ENCODE measurements at places on chromosomes 6 and 20. TPM values are rescaled to one million over a fixed set of nuclear protein-coding genes. Genes with fewer than 3 reads are reported as not detected.

The HLA-DRB1 gene
- total RNA-seq, result 5.1 TPM

GRCh38 chr6:28943557-28944411, 20.0 kb upstream of the TRIM27 start:
- peaks cover 8% of the 10 kb centered on the region for H3K36me3 ChIP-seq
- peak overlapping the region; percentile 90 for H3K27ac ChIP-seq
- DNase-seq, result peak; percentile 78
- H3K27me3 ChIP-seq, result peaks cover 22% of the 10 kb centered on the region
- H3K4me3 ChIP-seq, result peak overlapping the region; percentile 79
- peaks cover 45% of the 10 kb centered on the region for H3K4me1 ChIP-seq

DNA sequence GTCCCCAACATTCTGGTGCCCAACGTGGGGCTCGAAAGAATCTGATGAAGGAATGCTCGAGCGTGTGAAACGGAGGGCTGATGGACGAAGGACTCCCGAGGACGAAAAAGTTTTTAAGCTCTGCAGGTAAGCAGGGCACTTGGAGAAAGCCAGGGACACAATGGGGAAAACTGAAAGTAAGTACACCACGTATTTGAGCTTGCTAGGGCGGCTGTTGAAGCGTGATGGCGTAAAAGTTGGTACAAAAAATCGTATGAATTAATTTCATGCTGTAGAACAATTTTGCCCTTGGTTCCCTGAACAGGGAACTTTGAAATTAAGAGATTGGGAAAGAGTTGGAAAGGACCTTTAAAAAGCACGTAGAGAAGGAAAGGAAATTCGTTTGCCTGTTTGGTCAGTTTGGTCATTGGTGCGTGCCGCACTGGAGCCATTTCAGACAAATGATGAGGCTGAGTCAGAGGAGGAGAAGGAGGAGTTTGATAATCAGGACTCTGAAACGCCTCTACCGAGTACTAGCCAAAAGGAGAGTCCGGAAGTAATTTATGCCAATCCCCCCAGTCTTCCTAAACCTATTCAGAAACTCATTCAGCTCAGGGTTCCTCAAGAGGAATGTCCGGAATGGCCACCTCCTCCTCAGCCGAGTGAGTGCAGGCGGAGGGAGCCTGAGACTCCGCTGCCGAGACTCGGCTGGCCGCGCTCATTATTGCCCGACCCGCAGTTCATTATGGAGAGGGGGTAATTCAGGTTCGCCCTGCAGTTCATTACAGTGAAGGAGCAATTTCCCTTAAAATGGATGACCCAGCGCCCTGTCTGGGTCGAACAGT, 59.2 kb upstream of the PRSS16 start:
- peak overlapping the region; percentile 84 for H3K4me3 ChIP-seq
- no peaks in the 10 kb centered on the region for H3K27me3 ChIP-seq
- peak; percentile 38 for DNase-seq
- peaks cover 7% of the 10 kb centered on the region for H3K4me1 ChIP-seq
- H3K36me3 ChIP-seq, result no peaks in the 10 kb centered on the region
- H3K27ac ChIP-seq, result peak overlapping the region; percentile 62

DNA sequence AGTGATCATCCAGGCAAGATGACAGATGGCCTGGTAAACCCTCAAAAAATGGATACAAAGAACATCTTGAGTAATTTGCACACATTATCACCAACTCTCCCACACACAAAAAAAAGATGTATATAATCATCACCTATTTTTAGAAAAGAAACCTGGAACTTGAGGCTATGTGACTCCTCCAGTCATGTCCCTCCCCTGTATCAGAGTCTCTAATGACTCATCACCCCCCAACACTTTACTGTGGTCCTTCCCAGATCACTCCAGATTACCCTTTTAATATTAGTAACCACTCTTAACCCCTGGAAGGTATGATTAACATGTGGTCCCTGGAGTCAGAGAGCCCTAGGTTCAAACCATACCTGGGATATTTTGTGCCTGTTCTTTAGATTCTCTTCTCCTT, 144.8 kb downstream of the ZNF217 start:
- peaks cover 17% of the 10 kb centered on the region for H3K36me3 ChIP-seq
- H3K4me3 ChIP-seq, result no peak overlapping the region
- H3K27me3 ChIP-seq, result no peaks in the 10 kb centered on the region
- no peak overlapping the region for H3K27ac ChIP-seq
- no peak for DNase-seq

- no peaks in the 10 kb centered on the region for H3K27me3 ChIP-seq
- H3K4me3 ChIP-seq, result no peak overlapping the region
- no peak for DNase-seq
- H3K36me3 ChIP-seq, result no peaks in the 10 kb centered on the region
- no peak overlapping the region for H3K27ac ChIP-seq
Observed at GRCh38 chr6:14717307-14717706, 528.6 kb upstream of the JARID2 start.

DNA sequence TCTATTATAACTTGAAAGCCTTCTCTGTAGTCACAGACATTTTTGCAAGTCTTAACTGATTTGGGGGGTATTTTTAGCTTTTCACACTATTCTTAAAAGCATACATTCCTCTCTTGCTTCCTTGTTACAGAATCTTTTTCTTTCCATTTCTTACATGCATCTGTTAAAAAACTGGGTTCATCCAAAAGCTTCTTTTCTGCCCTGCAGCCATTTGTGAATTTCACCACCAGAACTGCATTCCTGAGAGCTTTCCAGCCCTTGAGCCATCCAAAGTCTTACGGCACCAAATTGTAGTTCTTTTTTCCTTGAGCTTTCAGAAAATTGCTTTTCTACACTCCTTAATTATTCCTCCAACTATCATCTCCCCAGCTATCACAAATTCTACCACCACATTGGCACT, 19.7 kb upstream of the GSTA4 start:
- H3K27ac ChIP-seq, result no peak overlapping the region
- DNase-seq, result no peak
- peaks cover 3% of the 10 kb centered on the region for H3K36me3 ChIP-seq

- DNase-seq, result no peak
- peak overlapping the region; percentile 94 for H3K27ac ChIP-seq
- peaks cover 25% of the 10 kb centered on the region for H3K4me1 ChIP-seq
- no peaks in the 10 kb centered on the region for H3K27me3 ChIP-seq
- H3K4me3 ChIP-seq, result no peak overlapping the region
Observed at GRCh38 chr20:58633161-58634053, 17.7 kb upstream of the STX16 start.

GRCh38 chr6:131586543-131586942, 13.5 kb downstream of the ARG1 start:
- no peaks in the 10 kb centered on the region for H3K27me3 ChIP-seq
- no peaks in the 10 kb centered on the region for H3K4me1 ChIP-seq

GRCh38 chr6:170524172-170524502, 29.0 kb downstream of the PSMB1 start:
- H3K4me3 ChIP-seq, result no peak overlapping the region
- H3K4me1 ChIP-seq, result peaks cover 7% of the 10 kb centered on the region
- DNase-seq, result no peak

- H3K27ac ChIP-seq, result no peak overlapping the region
- no peak overlapping the region for H3K4me3 ChIP-seq
- no peaks in the 10 kb centered on the region for H3K36me3 ChIP-seq
- peaks cover 45% of the 10 kb centered on the region for H3K27me3 ChIP-seq
- H3K4me1 ChIP-seq, result no peaks in the 10 kb centered on the region
- DNase-seq, result peak; percentile 63
Observed at GRCh38 chr20:49384437-49385434, 97.7 kb downstream of the KCNB1 start.

The FOXA2 gene
- total RNA-seq, result not detected

DNA sequence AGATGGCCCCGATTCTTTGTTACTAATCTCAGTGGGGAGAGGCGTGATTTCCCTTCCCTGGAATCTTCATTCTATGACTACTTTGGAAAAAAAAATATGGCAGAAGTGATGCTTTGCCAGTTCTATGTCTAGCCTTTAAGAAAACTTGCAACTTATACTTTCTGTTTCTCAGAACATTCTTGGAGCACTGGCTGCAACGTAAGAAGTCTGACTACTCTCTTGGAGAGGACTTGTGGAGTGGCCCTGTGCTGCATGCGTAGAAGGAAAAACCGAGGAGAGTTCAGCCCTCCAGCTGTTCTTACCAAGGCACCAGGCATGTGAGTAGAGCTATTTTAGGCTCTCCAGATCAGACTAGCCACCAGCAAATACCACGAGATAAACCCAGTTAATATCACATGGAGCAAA, 77.6 kb upstream of the STXBP5 start:
- H3K27me3 ChIP-seq, result peaks cover 4% of the 10 kb centered on the region
- H3K4me3 ChIP-seq, result no peak overlapping the region
- H3K4me1 ChIP-seq, result peaks cover 4% of the 10 kb centered on the region
- no peak overlapping the region for H3K27ac ChIP-seq

DNA sequence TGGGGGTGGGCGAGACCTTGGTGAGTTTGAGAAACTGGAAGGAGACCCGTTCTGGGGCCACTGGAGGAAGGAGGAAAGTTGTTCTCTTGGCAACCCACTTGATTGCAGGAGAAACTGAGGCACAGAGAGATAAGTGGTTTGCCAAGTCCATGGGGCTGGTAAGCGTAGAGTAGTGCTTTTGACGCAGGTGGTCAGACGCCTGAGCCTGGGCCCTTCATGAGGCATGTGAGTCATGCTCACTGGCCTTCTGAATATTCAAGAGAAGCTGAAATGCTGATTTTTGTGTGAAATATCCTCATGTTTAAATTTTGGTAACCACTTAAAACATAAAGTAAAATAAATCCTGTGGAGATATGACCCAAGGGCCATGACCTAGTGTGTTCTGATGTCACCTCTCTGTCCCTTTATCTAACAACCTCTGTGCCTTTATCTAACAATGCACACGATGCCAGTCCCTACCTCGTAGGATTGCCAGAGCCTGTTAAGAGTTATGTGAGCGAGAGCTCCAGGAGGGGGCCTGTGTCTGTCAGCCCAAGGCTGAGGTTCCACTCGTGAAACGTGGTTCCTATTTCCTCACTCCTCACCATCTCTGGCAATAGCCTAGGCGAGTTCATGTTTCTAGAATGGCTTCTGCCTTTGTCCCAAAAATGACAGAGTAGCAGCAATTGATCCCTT, 32.8 kb upstream of the PMEPA1 start:
- H3K4me3 ChIP-seq, result no peak overlapping the region
- H3K4me1 ChIP-seq, result no peaks in the 10 kb centered on the region
- no peak for DNase-seq
- H3K27ac ChIP-seq, result no peak overlapping the region

DNA sequence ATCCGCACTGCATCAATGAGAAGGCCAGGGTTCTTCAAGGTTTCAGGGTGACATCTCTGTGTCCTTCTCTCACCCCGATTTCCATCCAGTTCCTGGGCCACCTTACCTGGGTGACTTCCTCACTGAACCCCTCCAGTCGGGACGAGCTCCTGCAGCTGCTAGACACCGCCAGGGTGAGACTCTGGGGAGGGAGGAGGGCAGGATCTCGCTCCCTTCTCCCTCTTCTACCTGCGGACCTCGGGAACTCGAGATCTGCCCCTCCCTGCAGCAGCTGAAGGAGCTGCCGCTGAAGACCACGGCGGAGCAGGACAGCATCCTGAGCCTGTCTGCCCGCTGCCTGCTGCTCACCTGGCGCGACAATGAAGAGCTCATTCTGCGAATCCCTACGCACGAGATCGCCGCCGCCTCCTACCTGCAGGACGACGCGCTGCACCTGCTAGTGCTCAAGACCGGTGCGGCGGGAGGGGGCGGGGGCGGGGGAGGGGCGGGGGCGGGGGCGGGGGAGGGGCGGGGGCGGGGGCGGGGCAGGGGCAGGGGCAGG, 7.5 kb downstream of the CCM2L start:
- no peak overlapping the region for H3K27ac ChIP-seq
- peak; percentile 30 for DNase-seq
- peaks cover 8% of the 10 kb centered on the region for H3K4me1 ChIP-seq

DNA sequence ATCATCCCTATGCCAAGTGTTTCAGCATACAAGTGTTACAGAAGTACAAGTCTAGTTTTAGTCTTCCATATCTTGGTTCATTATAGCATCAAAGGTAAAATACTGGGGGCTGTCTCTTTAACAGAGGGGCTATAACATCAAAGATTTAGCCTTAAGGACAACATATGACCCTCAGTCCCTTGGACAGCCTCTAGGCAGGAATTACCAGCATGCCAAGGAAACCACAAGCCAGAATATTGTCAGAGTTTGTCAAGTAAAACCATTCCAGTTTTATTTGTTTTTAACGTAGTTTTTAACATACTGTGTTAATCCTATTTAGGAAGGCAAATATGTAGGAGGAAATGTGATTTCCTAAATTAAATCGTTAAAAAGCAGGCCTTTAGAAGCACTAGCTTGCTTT, 18.6 kb downstream of the ZKSCAN8 start:
- no peak for DNase-seq
- H3K4me3 ChIP-seq, result no peak overlapping the region
- no peak overlapping the region for H3K27ac ChIP-seq
- H3K36me3 ChIP-seq, result peaks cover 51% of the 10 kb centered on the region
- H3K27me3 ChIP-seq, result peaks cover 6% of the 10 kb centered on the region

DNA sequence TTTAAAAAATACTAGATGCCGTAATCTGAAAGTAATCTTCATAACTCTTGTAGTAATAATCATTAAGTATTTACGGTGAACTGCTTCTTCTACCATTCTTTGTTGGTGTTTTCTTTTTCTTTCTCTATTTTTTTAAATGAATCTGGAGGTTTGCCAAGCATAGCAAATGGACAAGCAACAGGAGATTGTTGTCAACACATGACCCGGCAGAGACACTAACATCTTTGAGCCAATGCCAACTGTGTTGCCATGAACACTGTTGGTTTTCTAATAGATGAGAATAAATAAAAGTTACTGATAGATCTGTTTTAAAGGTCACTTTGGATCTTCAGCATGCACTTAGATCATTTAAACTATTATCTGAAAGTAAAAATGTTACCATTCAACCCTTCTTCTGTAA, 523.6 kb upstream of the EYS start:
- H3K4me1 ChIP-seq, result no peaks in the 10 kb centered on the region
- no peaks in the 10 kb centered on the region for H3K27me3 ChIP-seq
- no peak for DNase-seq
- H3K4me3 ChIP-seq, result no peak overlapping the region

The ADISSP gene
- 63.8 TPM for total RNA-seq

The ANKEF1 gene
- total RNA-seq, result 3.5 TPM

DNA sequence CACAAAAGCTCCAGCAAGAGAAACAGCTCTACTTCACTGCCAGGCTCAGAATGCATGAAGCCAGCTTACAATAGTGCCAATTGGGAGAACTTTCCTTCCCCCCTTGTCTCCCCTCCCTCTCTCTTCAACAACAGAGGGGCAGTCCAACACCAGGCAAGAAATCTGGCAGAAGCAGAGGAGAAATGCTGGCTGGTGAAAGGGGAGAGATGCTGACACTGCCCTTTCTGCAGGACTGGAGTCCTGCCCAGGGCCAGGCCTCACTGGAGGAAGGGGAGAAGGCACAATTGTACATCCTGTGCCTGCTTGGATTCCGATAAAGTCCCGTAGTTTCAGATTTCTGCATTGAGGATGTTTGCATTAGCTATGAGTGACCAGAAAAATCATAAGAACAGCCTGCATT, 148.6 kb downstream of the LRRC1 start:
- no peaks in the 10 kb centered on the region for H3K36me3 ChIP-seq
- no peak for DNase-seq
- H3K27me3 ChIP-seq, result peaks cover 29% of the 10 kb centered on the region
- H3K27ac ChIP-seq, result no peak overlapping the region
- peaks cover 5% of the 10 kb centered on the region for H3K4me1 ChIP-seq
- H3K4me3 ChIP-seq, result no peak overlapping the region

The ESR1 gene
- total RNA-seq, result 0.45 TPM

The PDE10A gene
- not detected for total RNA-seq
